Posterior vena cava (tissue), 2 donors: ENCODE measurements at places on chromosomes 1 and 21. TPM values are rescaled to one million over a fixed set of nuclear protein-coding genes. Genes with fewer than 3 reads are reported as not detected.
A peak's percentile ranks its signal among the peaks of the same experiment; 100 is the strongest.

RAB13 gene
- 144 TPM for total RNA-seq

SLC35F3 gene
- total RNA-seq, result not detected

PCAT6 gene
- 1.7 TPM for total RNA-seq

SH2D1B gene
- total RNA-seq, result 0.14 TPM

ITLN2 gene
- total RNA-seq, result not detected

C1QB gene
- total RNA-seq, result 125 TPM

FNDC5 gene
- total RNA-seq, result 2.4 TPM

CLDN17 gene
- not detected for total RNA-seq

GRCh38 chr1:194175251-194175650 is 988.8 kb upstream of the B3GALT2 start:
- no peak for DNase-seq

DNA sequence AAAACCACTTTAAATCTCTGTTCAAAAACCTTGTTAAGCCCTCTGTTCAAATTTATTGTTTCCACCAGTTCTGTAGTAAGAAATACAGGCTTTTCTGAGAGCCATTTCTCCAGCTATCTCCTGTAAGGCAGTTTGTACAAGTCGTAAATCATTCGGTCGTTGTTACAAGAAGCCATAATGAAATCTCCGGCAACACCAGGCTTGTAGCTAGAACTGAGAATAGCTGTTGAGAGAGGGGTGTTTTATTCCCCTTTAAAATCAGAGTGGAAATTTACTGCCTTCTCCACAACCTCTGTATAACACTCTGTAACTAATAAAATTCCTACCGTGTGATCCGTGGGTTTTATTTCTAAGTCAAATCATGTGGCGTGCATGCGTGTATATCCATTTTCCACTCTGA is 335.8 kb upstream of the KAZN start:
- DNase-seq, result no peak

DNA sequence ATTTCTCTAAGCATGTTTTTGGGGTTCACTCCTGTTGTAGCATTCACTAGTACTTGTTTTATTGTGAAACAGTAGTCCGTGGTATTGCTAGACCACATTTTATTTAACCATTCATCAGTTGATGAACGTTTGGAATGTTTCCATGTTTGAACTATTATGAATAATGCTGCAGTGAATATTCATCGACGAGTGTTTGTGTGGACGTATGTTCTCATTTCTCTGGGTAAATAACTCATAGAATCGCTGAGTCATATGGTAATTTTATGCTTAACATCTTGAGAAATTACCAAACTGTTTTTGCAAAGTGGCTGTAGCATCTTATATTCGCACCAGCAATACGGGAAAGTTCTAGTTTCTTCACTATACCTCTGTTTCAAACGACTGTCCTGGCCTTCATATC is 28.0 kb upstream of the KAZN start:
- DNase-seq, result no peak

DNA sequence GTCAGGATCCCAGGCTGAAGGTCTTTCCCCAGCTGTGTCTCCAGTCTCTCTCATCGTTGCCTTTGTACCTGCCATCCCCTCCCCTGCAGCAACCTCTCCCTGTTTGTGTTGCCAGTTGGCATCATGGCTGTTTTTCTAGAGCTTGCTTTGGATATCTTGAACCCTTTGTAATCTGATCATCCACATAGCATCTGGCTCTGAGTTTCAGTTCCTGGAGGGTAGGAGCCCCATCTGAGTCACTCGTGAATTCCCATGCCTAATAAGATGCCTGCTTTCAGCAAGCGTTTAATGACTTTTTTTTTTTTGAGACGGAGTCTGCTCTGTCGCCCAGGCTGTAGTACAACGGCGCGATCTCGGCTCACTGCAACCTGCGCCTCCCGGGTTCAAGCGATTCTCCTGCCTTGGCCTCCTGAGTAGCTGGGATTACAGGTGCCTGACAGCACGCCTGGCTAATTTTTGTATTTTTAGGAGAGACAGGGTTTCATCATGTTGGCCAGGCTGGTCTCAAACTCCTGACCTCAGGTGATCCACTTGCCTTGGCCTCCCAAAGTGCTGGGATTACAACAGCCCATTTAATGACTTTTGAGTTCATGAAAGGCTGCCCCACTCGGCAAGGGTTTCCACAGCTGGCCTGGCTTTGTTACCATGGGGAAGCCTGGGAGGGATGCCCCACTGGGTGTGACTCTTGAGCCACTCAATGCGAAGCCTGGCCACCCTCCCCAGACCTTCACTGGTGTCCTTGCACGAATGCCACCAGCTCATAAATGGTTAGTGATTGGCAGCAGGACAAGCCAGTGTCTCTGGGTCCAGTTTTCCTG is 11.9 kb downstream of the ALPL start:
- no peak for DNase-seq

GRCh38 chr1:182855911-182856310 is 16.8 kb downstream of the DHX9 start:
- DNase-seq, result no peak

DNA sequence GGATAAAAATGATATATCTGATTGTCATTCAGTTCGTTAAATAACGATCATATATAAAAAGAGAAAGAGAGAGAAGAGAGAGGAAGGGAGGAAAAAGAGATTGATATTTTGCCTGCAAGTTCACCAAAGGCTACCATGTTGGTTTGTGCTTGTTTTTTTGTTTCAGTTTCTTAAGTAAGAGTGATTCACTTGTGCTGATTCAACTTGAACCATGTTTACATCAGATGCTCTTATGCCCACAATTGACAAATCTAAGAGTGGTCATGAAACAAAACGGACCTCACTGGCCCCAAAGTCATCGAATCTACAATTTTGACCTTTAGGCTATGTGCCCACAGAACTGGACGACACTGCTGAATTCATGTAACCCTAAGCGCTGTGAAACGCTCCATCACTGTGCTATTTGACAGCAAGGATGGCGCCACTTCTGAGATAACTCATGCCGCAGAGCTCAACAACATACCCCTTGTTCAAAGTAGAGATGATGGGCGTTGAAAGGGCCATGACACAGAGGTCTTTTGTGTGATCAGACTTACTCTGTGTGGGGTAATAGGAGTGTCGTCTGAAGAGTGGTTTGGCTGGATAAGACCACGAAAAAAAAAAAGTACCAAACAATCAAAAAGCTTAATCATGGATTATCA is 481.4 kb downstream of the SETD4 start:
- DNase-seq, result no peak

DNA sequence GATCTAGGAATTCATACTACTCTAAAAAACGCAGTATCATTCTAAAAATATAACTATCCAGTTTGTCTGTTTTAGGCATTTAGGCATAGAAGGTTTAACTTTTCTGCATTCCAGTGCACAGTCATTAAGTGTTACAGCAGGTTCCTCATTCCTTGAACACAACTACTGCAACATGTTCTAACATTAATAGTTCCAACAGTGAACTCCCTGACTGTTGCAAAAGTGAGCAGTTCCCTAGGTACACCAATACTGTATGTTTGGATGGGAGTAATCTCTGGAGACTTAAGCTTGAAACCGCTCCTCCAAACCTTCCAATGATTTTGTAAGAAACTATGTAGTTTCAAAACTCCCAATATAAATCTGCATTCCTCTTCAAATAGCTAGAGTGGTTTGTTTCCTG is 46.2 kb downstream of the UCHL5 start:
- no peak for DNase-seq

GRCh38 chr1:80892539-80892938 is 908.2 kb upstream of the ADGRL2 start:
- no peak for DNase-seq

GRCh38 chr1:229406798-229407197 is 27.1 kb downstream of the ACTA1 start:
- DNase-seq, result no peak

GRCh38 chr1:231193710-231194340 is 32.0 kb downstream of the TRIM67 start:
- DNase-seq, result peak; percentile 60

- no peak for DNase-seq
Observed at GRCh38 chr1:213541641-213542040, 446.1 kb upstream of the PROX1 start.

- no peak for DNase-seq
Observed at GRCh38 chr1:2237773-2238172, 9.7 kb downstream of the SKI start.

GRCh38 chr1:38123356-38124135 is 77.0 kb upstream of the POU3F1 start:
- peak; percentile 54 for DNase-seq

GRCh38 chr21:40647706-40648105 is 199.3 kb downstream of the DSCAM start:
- DNase-seq, result no peak

DNA sequence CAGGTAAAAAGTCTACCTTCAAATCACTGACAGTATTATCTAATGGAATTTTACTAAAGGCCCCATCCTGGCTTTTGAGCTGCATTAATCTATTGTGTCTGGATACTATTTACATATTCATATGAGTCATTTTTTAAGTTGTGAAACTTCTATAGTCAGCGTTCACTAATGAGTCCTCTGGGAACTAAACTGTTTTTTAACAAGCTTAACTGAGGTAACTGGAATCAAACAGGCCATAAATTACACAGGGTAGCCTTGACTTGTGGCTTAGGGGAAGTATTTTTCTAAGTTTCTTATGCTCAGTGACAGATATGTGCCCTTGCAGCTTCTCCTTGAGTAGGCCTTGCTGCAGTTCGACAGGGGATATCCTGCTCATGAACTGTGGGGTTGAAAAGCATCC is 68.8 kb downstream of the JMJD4 start:
- no peak for DNase-seq

DNA sequence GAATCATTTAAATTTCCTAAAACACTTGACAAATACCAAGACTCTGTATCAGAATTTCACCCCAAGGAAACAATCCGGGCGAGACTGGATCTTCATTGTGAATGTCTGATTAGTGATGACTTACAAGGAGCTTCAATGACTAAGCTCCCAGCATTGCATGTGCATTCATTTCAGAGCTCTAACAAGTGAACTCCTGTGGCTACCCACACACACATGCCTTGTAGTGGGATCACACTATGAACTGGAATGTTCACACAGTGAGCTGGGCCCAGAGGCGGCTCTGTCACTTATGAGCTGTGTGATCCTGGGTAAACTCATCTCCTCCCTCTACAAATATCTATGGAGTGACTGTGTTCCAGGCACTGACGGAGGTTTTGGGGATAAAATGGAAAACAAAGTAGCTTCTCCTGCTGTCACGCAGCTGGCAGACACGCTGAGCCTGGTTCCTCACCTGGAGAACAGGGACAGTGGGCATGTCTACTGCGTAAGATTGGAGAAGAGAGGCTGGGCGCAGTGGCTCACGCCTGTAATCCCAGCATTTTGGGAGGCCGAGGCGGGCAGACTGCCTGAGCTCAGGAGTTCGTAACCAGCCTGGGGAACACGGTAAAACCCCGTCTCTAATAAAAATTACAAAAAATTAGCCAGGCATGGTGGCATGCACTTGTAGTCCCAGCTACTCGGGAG is 56.9 kb downstream of the CLSTN1 start:
- DNase-seq, result no peak

- no peak for DNase-seq
Observed at GRCh38 chr1:91026320-91026719, 4.5 kb upstream of the ZNF644 start.

GRCh38 chr1:180160357-180160756 is 5.7 kb downstream of the QSOX1 start:
- no peak for DNase-seq

- no peak for DNase-seq
Observed at GRCh38 chr1:6328696-6329095, 64.9 kb downstream of the ACOT7 start.

GRCh38 chr1:15625056-15625917 is 8.0 kb downstream of the DDI2 start:
- DNase-seq, result no peak

DNA sequence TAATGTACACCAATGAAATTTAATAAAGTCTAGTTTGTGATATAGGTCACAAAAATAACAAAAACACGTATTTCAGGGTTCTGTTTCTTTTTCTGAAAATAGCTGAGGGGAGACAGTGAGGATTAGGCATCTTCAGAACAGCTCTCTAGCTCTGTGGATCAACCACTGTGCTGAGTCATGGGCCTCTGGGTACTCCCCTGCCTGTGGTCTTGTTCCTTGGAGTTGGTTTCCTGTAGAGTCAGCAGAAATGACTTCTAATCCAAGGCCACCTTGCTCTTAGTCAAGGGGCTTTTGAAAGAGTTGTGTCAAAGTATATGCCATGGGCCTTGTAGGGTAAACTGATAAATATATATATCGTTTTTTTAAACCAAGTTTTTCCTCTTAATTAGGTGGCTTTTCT is 141.8 kb upstream of the ZRANB2 start:
- DNase-seq, result no peak

DNA sequence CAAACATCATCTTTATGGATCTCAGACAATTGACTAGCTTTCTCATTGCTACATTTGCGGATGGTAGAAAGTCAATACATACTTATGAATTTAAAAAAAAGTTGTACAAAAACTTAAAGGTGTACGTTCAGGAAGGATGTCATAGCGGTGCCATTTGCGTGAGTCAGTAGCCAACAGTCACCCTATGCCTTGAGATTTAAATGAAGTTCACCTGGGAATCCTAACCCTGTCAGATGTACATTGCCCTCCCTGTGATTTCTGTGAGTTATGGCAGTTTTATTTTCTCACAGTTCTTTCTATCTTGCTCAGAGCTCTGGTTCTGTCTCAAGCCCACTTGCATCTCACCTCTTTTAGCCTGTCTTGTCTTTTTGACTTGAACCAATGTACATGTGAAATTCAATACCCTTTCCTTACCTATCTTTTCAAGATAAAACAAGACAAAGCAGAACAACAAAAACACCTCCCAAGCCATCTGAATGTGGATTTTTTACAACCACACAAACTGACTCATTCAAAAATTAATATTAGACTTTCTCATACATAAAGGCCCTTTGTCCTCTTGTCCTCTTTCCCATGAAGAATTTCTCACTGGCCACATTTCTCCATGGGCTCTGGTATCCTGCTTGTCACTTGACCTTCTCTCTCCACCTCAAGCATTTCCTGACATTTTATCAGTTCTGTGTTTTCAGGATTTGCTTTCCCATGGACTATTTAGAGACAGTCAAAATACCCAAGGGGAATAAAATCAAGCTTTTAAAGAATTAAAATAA is 25.3 kb upstream of the ZNF697 start:
- no peak for DNase-seq
